Stimulated activated CD4-positive, alpha-beta T cell treated with anti-CD3 and anti-CD28 coated beads, Interleukin-2, amount 100 ng/mL, for 24 hours (primary cell): ENCODE measurements at places on chromosomes 6 and 20.

DNA sequence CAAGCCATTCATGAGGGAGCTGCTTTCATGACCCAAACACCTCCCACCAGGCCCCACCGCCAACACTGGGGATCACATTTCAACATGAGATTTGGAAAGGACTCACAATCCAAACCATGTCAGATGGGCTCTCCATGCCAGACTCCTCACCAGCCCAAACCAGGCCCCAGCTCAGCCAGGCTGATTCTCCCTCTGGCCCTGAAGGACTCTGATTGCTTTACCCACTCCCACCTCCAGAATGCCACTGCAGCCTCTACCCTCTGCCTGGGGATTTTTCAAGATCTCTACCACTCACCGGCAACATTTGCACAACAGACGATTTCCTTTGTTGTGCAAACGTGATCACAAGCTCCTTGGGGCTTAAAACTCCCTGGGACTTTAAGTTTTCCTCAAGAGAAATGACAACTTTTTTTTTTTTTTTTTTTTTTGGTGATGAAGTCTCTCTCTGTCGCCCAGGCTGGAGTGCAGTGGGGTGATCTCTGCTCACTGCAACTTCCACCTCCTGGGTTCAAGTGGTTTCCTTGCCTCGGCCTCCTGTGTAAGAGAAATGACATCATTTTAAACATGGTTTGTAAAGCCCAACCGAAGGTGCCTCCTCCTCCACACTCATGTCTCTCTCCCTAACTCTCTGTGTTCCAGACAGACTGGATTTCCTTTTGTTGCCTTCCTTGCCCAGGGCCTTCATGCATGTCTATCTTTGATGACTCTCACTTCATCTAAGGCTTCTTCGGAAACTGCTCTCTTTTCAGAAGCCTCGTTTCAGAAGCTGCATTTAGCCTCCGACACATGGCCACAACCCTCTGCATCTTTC, 147.0 kb downstream of the CDH26 start:
- no peak for DNase-seq

DNA sequence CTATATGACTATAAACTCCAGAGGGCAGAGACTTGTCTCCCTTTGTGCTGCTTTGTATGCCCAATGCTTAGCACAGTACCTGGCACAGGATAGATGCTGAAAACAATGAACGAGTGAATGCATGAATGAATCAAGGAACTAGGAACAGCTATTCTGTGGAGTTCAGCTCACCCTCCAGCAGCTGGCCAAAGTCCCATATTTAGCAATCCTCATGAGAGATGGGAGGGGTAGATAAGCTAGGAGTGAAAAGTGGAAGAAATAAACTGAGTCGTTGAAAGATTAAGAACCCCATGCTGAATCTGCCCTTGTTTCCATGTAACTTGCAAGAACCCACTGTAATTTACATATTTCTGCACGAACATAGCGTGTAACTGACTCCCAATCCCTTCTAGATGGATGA, 106.5 kb downstream of the MAFB start:
- DNase-seq, result no peak

- no peak for DNase-seq
Observed at GRCh38 chr20:8321001-8321400, 188.9 kb downstream of the PLCB1 start.

GRCh38 chr20:35117196-35117595, 24.6 kb upstream of the TRPC4AP start:
- no peak for DNase-seq

- no peak for DNase-seq
Observed at GRCh38 chr6:131781687-131782086, 26.1 kb upstream of the ENPP1 start.

DNA sequence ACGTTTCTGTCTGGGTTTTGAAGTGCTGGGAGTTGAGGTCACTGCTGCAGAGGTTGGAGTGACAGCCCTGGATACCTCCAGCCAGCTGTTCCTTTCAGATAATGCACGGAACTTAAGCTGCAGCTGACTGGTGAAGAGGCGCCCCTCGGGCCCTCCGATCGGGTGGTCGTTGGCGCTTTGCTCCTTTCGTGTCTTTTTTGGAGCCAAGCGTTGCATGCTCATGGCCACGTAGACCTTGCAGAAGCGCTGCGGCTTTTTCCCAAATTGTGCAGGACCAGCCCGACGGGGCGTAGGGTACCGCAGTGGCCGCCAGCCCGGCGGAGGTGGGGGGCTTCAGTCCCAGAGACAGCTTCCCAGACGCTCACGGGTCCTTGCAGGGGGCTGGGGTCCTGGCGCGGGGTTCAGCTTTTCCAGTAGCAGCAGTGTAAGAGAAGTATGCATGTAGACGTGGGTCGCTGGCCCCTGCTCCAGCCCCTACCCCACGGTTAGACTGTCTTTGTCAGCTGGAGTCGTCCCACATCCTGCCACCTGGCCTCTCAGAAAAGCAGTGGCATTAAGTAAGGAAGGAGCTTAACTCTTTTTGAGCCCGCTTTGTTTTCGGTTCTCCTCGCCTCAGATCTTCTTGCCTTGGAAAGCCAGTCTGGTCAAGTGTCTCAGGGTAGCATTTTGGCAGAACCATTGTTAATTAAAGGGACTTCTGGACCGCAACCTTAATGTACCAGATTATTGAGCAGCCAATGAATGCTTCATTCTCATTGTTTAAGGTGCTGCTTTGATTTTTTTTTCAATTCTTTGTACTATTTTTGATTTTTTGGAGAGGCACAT, 838 bp downstream of the TNFAIP3 start:
- no peak for DNase-seq

DNA sequence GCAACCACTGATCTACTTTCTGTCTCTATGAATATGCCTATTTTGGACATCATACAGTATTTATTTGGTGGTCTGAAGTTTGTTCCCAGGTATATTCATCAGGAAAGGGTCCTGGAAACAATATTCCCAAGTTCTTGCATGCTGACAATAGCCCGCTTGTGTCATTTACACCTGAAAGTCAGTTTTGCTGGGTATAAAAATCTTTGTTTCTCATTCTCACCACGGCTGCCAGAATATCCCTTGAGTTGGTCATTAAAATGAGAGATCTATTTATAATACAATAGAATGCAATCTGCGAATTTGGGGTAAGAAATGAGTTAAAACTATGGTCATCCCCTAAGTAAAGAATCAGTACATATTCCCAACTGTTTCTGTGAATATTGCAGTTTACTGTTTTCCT, 79.0 kb downstream of the MAN1A1 start:
- no peak for DNase-seq

DNA sequence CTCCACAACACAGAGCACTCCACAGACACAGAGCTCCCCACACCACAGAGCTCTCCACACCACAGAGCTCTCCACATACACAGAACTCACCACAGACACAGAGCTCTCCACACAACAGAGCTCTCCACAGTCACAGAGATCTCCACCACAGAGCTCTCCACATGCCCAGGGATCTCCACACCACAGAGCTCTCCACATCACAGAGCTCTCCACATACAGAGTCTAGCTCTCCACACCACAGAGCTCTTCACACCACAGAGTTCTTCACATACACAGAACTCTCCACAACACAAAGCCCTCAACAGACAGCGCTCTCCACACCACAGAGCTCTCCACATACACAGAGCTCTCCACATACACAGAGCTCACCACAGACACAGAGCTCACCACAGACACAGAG, 55.3 kb downstream of the ERMARD start:
- no peak for DNase-seq

- DNase-seq, result peak; percentile 62
Observed at GRCh38 chr20:48846516-48847492, 19.0 kb upstream of the PREX1 start.

- no peak for DNase-seq
Observed at GRCh38 chr20:40773376-40773775, 84.3 kb upstream of the MAFB start.

DNA sequence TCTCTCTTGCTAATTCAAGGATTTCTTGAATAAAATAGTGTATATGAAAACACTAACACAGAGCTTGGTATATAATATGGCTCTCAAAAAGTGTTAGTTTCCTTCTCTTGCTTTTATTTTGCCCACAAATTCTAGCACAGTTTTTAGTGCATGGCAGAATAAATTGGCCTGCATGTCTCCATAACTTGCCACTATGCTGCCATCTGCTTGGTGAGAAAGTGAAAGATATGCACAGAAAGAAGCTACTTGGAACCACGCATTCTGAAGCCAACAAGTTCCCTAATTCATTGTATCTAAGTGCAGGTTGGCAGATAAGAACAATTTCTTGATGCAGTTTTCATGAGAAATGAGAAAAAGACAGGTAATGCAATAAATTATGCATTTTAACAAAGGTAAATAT, 101.2 kb downstream of the EPHA7 start:
- no peak for DNase-seq

GRCh38 chr6:17281100-17281496, at the start of gene RBM24:
Gene RBM24 (plus strand): TSS chr6:17281361. CDS start chr6:17281582, 221 bp downstream.
- DNase-seq, result peak; percentile 30

DNA sequence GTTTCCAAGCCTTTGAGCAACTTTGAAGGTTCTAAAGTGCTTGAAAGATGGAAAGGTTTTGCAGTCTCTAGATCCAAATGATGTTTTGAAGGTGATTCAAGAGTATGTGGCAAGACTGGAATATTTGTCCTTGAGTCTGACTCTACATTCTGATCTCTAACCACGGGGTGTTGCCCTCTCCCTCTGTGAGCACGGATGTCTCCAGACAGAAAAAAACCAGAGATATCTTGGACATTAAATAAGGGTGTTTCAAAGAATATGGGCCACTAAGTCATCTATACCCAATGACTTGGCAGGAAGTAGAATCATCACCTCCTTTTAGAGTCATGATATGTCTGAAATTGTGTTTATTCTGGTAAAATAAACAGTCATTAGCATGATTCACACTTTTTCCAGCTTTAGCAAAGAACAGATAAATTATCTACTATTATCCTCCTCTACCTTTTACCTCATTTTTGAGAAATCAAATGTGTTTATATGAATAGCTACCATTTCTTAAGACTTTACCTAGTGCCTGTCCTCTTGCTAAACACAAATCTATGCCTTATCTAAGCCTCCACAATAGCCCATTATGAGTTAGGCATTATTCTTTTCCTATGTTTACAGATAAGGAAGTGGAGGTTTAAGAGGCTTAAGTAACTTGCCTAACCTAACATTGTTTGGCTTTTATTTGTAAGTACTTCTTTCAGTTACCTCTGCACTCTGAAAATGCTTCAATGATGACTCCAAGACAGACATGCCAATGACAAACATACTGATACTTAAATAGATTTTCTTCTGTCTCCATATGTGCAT, 384.4 kb downstream of the BMP2 start:
- no peak for DNase-seq

DNA sequence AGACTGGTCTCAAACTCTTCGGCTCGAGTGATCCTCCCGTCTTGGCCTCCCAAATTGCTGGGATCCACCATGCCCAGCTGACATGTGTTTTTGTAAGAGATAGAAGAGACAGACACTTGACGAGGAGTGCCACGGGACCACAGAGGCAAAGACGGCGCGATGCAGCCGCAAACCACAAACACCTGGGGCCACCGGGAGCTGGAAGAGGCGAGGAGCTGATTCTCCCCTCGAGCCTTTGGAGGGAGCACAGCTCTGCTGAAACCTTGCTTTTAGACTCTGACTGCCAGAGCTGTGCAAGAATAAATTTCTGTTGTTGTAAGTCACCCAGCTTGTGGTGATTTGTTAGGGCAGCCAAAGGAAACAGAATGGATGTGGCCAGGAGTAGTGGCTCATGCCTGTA, 46.9 kb downstream of the TFAP2C start:
- DNase-seq, result no peak

DNA sequence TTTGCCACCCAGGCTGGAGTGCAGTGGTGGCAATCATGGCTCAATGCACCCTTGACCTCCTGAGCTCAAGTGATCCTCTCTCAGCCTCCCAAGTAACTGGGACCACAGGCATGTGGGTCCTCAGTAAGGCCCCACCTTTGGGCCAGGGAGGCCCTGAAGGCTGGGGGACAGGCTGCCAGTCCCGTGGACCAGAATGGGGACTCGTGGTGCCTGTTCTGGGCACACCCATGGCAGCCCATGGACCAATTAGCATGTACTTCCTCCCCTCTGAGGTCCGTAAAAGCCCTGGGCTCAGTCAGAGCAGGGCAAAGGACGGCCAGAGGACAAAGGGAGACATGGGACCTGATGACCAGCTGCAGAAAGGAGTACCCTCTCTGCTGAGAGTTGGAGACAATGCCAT, 1590.8 kb downstream of the KHDRBS2 start:
- DNase-seq, result no peak

GRCh38 chr6:130507666-130508028, 141.8 kb downstream of the TMEM200A start:
- no peak for DNase-seq
